NCI-H1417 (cell line): ENCODE measurements at places on chromosomes 1 and 21.

DNA sequence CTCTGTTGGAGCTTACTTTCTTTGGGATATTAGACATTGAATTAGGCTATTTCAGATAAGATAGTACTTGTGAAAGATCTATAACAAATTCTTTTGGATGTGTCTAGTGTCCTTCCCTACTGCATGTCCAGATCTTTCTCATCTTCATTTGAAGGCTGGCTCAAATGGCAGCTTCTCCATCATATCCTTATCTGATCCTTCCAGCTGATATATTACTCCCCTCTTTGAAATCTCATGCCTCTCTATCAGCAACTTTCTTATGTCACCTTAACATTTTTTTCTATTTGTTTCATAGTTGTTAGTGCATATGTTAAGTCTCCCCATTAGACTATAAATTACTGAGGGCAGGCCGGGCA, 17.5 kb downstream of the CAP1 start:
- DNase-seq: no peak

- no peak for DNase-seq
Measured at GRCh38 chr1:205950826-205951549, 7.7 kb upstream of the SLC26A9 start.

DNA sequence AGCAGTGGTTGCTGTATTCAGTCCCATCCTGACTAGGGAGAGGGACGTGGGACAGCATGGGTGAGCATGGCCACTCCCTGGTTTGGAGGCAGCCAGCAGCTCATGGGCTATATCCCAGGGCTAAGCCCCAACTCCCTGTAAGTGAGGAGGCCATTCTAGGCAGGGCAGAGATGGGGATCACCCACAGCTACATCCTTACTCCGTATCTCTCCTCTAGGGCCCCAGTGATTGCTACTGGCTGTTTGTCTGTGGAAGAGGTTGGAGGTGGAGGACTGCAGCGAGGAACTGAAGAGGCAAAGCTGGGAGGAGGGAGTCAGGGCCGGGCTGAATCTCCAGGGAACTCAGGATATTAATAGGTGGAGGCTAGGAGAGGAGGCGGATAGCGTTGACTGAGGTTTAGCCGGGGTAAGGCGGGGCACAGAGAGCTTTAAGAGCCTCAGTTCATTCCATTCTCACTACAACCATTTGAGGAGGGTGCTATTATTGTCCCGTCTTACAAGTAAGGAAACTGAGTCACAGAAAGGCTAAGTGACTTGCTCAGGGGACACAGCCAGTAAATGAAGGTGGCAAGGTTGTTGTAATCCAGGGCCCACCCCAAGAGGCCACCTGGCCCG, 6.8 kb downstream of the OLIG2 start:
- DNase-seq: no peak

GRCh38 chr1:102941366-102941947, 166.9 kb downstream of the COL11A1 start:
- DNase-seq: no peak

- no peak for DNase-seq
Measured at GRCh38 chr1:33228935-33229487, 27.3 kb upstream of the ZNF362 start.

- DNase-seq: no peak
Measured at GRCh38 chr1:154698320-154699096, 90.5 kb upstream of the ADAR start.

- no peak for DNase-seq
Measured at GRCh38 chr1:17094664-17095063, 24.6 kb downstream of the PADI2 start.

DNA sequence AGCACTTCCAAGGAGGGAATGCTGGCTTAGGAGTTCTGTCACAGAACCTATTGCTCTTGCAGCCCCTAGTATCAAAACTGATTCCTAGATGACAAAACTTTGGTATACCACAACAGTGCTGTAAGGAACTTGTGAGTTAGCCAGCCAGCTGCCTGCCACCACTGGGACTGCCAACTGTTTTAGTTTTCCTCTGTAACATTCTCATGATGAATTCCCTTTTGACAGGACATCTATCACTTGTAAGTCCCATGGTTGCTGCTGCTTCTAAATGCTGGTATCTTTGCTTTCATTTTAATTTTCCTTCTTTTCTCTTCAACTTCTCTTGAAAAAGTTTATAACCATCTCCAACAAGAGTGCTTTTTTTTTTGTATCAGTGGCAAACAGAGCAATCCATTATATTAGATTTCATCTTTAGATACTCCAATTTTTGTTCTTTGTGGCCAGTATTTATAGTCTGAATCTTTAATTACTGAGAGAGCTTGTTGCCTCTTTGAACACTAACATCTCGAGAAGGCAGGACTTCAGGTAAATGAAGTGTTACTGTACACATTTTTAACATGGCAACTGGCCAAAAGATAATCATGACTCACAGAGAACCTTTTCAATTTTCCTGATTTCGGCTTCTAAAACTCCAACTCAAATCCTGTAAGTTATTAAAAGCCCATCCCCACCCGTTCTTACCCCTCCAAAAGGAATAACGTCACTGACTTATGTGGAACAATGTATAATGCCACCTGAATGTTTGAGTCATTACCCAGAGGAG, 19.8 kb downstream of the DBT start:
- DNase-seq: no peak

DNA sequence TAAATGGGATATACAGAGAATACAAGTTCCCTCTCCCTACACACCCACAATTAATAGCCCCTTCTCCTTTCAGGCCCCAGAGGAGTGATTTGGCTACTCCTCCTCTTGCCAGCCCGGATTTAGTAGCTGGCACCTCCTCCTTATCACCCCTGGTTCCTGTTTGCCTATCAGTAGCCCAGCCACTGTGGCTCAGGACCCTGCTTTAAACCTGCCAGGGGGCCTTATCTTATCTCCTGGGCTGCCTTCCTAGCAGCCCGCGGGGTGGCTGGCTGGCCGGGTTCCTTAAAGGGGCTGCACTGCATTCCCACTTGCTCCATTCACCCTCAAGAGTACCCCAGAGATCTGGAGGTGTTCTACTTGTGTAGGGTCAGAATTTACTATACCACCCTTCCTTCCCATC, 70.4 kb downstream of the PLEKHA6 start:
- DNase-seq: no peak

DNA sequence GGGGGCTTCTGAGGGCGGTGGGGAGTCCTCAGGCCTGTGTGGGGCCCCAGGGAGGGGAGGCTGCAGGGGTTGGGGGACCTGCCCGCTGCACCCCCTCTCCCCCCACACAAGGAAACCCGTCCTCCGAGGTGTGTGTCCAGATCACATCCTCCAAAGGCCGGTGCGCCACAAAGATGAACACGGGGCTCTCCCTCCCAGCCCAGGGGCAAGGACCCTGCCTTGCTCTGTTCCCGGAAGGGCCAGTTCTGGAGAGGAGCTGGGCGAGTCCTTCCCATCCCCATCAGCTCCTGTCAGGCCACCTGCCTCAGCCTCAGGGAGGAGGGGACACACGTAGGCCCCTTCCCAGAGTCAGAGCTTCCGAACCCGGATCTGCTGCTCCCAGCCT, 2.5 kb upstream of the TTLL10 start:
- DNase-seq: no peak

GRCh38 chr1:46087891-46088290, 44.5 kb downstream of the PIK3R3 start:
- DNase-seq: no peak

DNA sequence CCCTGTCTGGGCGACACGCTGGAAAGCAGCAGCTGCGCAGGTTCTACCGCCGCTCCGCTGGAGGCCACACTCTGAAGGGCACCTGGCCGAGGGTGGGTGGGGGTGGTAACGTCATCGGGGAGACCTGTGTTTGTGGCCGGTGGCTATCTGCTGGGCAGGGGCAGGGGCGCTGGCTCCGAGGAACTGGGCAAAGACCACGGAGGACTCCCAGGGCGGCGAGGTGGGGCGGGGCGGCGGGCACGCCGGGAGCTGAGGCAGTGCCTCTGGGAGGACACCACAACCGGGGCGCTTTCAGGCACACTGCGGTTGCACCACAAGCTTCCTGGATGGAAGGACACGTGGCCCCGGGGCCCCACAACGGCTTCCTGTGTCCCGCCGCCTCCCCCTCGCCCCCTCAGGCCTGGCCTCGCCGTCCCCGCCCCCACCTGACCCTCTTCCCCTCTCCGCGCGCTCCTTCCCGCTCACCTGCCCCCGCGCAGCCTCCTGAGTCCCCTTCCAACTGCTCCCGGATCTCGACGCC, 3.3 kb upstream of the DENND2D start:
- DNase-seq: peak; percentile 79

DNA sequence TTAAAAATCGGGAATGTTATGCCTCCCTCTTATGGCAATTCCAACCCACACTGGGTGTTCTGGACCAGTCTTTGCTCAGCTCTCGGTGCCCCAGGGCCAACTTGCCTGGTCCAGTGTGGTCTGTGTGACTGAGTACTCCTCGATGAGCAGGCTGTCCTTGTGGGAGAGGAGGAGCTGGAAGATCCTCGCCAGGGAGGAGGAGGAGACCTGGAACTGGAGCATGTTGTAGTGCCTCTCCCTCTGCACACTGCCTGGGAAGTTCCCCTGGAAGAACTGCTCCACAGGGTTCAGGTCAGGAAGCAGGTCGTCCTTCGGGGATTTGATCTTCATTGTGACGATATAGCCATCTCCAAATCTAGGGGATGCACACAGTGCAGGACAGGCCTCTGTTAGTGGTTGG, 88.5 kb upstream of the GCLM start:
- DNase-seq: no peak

- no peak for DNase-seq
Measured at GRCh38 chr1:25033030-25033827, 103.2 kb upstream of the RUNX3 start.

- no peak for DNase-seq
Measured at GRCh38 chr1:147804942-147805723, 44.7 kb upstream of the GJA5 start.

- no peak for DNase-seq
Measured at GRCh38 chr1:236338096-236338495, 56.0 kb upstream of the EDARADD start.

GRCh38 chr1:63618011-63618410, 24.8 kb downstream of the PGM1 start:
- no peak for DNase-seq

DNA sequence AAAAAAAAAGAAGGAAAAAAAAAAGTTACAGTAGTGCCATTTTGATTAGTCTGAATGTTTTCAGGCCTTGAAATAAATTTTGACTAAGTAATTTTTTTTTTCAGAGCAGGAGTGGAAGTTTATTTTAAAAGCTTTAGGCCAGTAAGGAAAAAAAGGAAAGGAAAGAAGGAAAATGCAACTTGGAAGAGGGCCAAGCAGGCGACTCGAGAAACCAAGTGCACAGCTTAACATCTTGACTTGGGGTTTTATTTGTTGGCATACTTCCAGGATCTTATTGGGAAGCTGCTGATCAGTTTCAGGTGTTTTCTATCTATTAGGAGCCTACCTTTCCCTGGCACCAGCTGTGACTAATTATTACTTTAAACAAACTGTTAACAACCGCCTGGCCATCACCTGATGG, 41.7 kb downstream of the ATF3 start:
- peak; percentile 87 for DNase-seq

- no peak for DNase-seq
Measured at GRCh38 chr1:226682871-226683814, 55.9 kb downstream of the ITPKB start.

DNA sequence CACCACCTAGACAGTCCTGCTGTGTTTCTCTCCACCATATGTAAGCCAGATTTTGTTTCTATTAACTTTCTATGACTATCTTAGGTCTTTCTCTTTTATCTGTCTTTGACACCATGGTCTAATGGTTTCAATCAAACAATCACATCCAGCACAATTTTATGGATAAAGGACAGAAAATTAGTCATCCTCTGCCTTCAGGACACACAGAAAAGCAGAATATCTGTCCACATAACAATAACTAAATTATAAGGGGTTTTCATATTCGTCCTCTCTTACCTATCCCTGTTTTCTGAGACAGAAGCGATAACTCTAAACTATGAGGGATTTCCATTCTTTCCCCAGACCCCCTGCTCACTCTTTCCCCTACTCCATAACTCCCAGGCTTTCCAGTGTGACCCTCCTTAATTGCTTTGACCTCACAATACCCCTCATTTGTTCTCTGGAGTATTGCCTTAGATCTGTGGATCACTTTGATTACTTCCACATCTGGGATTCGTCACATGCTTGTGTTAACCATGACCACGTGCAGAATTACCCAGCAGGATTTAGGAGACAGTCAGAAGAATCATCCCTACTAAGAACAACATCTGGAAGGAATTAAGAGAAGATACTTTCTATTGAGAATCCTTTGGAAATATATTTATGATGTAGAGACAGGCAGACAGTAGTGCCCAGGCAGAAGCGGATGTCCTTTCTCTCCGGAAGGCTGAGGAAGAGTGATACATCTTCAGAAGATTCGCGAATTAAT, 108.2 kb upstream of the GREM2 start:
- no peak for DNase-seq

DNA sequence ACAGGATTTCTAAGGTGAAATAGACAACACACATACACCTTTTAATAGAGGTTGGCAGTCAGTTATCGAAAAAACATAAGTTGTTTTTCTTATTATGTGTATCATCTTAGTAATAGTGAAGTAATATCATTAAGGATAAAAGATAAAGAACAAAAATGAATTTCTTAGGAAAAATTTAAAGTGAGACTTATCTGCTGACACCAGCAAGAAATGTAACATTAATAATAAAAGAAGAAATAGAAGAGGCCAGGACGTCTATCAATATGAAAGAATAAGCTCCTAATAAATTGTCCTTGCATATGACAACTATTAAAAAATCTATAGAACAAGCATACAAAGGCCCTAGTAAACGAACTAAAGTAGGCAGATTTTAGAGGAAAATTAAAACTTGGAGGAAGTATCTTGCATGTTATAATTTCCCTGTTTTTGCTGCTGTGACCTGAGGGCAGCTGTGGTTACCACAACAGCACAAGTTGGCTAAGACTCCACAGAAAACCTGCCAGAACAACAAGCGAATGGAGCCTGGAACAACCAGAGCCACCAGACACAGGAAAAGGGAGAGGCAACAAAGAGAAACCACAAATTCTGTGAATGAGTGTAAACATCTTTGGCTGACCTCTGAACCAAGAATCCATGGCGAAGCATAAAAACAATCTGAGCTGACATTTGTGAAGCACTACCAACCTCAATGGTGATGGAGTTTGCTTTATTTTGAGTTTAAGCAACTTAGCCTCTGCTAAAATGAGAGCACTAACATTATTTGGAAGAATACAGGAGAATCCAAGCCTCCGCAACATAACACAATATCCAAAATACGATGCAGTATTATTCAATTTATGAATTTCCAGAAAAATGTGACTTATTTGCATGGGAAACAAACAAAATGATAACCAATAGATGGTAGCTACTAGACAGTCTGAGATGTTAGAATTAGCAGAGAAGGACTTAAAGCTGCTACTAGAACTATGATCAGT, 207.5 kb downstream of the KCNT2 start:
- no peak for DNase-seq

DNA sequence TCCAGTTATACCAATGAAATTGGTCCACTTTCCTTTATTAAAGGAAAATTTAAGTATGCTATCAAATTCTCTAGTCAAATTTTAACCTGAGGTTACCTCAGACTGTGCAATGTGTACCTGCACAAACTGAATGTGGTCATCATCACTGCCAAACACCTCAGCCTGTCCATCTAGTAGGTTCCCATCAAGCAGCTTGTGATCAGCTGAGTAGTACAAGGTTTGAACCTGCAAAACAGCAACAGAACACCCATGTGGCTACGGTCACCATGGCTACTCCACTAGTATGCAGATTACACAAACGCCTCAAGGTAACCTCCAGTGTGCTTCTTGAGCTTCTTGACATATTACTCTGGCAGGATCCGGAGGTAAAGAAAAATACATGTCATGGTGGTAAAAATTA, 11.6 kb downstream of the IVNS1ABP start:
- no peak for DNase-seq
